ENCODE measurements at places on chromosomes 13 and 19. TPM values are rescaled to one million over a fixed set of nuclear protein-coding genes. Genes with fewer than 3 reads are reported as not detected.

GRCh38 chr13:59348617-59349016 lies 815.1 kb downstream of the DIAPH3 start:
- no peak for DNase-seq

ZNF841 gene
- 24.7 TPM for polyA plus RNA-seq

OR7C1 gene
- polyA plus RNA-seq = 0.04 TPM

PSPN gene
- polyA plus RNA-seq = 2.6 TPM

DNA sequence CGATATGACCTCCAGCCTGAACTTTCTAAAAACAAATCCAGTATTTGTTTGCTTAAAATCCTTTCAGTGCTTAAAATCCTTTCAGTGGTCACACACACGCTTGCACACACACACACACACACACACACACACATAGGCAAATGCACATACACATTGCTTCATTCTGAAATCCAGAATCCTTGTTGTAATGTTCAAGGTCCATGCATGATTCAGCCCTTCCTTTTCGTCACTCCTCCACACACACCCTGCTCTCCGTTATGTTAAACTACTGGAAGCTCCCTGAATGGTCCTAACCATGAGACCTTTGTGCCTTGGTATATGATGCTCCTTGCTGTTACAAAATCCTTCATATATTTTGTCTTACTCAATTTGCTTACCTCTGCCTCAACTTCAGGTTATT lies 44.9 kb downstream of the SERTM1 start:
- peak; percentile 37 for DNase-seq

DNA sequence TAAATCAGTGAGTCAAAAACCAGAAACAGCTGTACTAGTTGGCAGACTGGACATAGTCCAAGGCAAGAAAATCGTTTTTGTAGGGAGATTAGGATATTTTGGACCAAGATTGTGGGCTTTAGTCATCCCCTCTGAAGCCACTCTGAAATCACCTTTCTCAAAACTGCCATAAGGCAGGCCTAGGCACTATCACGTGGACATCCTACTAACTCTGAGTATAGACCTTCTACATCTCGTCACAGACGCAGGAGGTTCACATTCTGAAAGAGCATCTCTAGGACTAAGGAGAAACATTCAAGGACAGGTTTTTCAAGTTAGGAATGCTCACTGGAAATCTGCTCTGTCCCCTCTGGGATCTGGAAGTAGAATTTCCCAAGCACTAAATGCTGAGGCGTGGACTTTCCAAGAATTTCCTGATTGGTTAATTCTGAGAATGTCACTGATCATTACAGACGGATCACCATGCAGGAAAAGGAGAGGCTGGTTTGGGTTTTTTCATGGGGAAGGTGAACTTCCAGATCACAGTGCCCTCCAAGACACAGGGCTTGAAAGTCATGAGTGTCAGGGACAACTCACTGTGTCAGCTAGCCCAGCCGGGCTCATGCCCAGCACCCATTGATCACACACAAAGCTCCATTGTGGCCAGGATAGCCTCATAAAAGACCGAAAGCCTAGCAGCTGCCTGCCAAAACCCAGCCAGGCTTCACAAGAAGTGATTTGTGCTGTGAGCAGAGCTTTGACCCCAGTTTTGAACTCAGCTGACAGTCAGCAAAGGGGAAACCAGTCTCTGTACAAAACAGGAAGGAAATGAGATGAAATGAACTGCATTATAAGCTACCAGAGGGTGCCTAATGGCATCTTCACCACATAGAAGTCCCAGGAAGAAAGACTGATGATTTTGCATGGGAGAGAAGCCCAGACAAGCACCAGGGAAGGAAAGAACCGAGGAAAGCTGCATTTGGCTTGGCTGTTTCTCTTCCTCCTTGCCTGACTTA lies 2.7 kb upstream of the RUBCNL start:
- peak; percentile 31 for DNase-seq

RFPL4A gene
- polyA plus RNA-seq = 0.04 TPM

DNA sequence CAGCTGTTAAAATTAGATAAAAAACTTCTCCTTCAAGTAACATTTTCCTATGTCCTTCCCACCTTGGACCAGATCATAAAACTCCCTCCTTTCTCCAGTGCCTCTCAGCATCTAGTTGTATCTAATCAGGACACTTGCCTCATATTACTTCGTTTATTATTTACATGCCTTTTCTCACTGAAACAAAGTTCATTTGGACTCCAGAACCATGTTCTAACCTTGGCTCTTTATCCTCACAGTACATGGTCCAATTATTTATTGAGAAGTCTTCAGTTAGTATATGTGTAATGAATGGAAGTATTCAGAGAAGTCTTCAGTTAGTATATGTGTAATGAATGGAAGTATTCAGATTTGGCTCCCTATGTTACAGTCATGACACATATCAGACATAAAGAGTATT lies 342.7 kb downstream of the OXGR1 start:
- DNase-seq = no peak

SLAIN1 gene
- polyA plus RNA-seq = 3.5 TPM

DNA sequence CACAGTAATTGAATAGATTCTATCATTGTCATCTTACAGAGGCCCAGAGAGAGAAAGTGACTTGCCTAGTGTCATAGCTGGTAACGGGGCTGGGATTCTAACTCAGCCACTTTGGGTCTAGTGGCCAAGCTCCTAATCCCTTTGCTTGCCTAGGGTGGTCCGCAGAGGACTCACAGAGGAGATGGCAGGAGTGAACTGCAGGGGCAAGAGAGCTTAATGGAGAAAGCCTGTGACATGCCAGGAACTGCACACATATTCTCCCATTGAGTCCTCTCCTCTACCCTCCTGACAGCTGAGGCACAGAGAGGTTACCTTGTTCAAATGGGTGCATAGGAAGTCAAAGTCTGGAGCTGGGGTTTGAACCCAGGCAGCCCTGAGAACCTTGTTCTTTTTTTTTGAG lies 2.7 kb downstream of the LSR start:
- DNase-seq = no peak

- DNase-seq = no peak
These were observed 4.4 kb upstream of the PRX start for GRCh38 chr19:40417643-40417981.

GRCh38 chr19:21603431-21604231 lies 98.2 kb downstream of the ZNF429 start:
- no peak for DNase-seq

ZNF701 gene
- polyA plus RNA-seq = 18.5 TPM

MIDN gene
- 30.6 TPM for polyA plus RNA-seq

ZNF600 gene
- polyA plus RNA-seq = 18.4 TPM

GRCh38 chr13:46914341-46914740 lies 17.5 kb upstream of the HTR2A start:
- DNase-seq = no peak

GRCh38 chr19:19463348-19464117 lies 51.8 kb downstream of the TSSK6 start:
- DNase-seq = peak; percentile 17
